ENCODE measurements at places on chromosomes 12 and 14.
A peak's percentile ranks its signal among the peaks of the same experiment; 100 is the strongest.

DNA sequence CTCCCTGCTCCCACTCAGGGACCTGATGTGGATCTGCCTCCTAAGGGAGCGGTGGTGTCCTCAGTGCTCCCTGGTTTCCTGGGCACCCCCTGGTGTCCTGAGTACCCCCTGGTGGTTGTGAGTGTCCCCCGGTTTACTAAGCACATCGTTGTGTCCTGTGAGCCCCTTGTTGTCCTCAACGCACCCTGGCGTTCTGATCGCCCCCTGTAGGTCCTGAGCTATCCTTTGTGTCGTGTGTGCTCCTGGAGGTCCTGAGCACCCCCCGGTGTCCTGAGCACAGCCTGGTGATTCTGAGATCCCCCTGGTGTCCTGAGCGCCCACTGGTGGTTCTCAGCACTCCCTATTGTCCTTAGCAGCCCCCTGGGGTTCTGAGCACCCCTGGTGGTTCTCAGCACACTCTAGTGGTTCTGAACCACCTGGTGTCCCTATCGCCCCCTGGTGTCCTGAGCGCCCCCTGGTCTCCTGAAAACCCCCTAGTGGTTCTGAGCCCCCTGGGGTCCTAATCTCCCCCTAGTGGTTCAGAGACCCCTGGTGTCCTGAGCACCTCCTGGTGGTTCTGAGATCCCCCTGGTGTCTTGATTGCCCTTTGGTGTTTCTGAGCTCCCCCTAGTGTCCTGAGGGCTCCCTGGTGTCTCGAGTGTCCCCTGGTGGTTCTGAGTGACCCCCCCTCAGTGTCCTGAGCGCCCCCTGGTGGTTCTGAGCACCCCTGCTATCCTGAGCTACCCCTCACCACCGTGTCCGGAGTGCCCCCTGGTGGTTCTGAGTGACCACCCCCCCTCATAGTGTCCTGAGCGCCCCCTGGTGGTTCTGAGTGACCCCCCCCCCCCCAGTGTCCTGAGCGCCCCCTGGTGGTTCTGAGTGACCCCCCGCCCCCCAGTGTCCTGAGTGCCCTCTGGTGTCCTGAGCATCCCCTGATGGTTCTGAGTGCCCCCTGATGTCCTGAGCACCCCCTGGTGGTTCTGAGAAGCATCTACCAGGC lies 615.1 kb downstream of the TMEM121 start:
- no peak for DNase-seq

GRCh38 chr14:90487462-90487861 lies 90.6 kb downstream of the CALM1 start:
- DNase-seq: no peak

- DNase-seq: no peak
Measured at GRCh38 chr12:96502477-96502876, 13.1 kb downstream of the CFAP54 start.

- DNase-seq: no peak
Measured at GRCh38 chr12:13171921-13172859, 24.3 kb upstream of the EMP1 start.

GRCh38 chr12:39587225-39587624 lies 32.4 kb downstream of the ABCD2 start:
- no peak for DNase-seq

- DNase-seq: no peak
Measured at GRCh38 chr14:77039285-77040058, 11.0 kb upstream of the IRF2BPL start.

DNA sequence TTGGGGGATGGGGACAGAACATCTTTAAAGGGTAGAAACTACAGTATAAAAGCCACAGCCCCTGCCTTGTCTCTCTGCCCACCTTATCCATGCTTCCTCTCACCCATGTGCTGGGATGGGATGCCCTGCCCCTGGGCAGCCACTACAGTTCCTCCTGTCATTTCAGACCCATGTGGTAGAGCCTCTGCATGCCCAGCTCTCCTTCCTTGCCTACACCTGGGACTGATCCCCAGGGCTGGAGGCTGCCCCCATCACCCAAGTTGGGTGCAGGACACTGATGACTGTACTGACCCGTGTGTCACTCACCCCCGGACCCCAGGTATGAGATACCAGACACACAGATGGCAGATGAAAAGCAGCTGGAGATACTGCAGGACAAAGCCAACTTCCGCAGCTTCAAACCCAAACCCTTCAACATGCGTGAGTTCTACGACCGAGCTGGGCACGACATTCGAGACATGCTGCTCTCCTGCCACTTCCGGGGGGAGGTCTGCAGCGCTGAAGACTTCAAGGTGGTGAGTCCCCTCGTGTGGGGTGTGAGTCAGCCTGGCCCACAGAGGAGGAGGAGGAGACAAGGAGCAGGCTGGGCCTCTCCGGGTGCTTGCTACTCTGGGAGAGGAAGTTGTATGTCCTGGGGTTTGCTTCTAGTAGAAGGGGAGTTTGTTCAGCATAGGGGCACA lies 2.2 kb downstream of the ASIC1 start:
- DNase-seq: no peak

GRCh38 chr14:56798447-56799342 lies 11.6 kb downstream of the OTX2 start:
- DNase-seq: no peak

DNA sequence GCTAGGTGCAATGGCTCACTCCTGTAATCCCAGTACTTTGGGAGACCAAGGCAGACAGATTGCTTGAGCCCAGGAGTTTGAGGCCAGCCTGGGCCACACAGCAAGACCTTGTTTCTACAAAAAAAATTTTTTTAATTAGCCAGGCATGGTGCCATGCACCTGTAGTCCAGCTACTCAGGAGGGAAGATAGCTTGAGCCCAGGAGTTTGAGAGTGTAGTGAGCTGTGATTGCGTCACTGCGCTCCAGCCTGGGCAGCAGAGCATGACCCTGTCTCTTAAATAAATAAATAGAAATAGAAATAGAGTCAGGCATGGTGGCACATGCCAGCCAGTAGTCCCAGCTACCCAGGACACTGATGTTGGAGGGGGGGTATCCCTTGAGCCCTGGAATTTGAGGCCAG lies 36.7 kb upstream of the CLIP1 start:
- no peak for DNase-seq

GRCh38 chr14:101249676-101250036 lies 311.6 kb upstream of the DIO3 start:
- no peak for DNase-seq

DNA sequence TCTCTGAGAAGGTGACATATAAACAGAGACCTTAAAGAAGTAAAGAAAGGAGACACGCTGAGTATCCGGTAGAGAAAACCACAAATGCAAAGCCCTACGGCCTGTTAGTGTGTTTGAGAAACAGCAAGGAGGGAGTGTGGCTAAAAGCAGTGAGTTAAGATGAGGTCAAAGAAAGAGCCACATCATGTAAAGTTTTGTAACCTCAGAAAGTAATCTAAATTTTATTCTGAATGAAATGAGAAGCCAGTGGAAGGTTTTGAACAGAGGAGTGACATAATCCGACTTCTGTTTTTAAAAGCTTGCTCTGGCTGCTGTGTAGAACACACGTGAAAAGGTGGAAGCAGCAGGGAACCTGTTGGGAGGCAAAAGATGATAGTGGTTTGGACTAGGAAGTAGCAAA lies 32.6 kb downstream of the PPP2R5E start:
- DNase-seq: no peak

- DNase-seq: no peak
Measured at GRCh38 chr12:58905422-58905821, 14.9 kb downstream of the LRIG3 start.

DNA sequence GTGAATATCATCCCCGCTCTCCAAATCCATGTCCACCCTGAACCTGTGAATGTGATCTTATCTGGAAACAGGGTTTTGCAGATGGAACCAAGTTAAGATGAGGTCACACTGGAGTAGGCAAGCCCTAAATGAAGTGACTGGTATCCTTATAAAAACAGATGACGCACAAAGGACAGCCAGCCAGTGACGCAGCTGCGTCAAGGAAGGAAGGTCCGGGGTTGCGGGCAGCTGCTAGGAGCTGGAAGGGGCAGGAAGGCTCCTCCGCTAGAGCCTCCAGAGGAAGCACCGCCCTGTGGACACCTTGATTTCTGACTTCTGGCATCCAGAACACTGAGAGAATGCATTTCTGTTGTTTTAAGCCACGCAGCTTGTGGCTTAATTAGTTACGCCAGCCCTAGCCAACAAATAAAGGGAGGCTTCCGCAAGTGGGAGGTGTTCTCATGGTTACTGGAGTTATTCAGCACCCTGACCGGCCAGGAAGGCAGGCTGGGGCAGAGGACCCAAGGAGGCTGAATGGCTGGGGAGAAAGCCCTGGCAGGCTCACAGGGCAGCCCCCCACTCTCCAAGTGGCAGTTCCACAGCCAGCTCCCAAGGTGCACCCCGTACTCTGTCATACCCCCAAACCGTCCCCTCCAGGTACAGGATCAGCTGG lies 127.6 kb upstream of the NCOR2 start:
- no peak for DNase-seq

DNA sequence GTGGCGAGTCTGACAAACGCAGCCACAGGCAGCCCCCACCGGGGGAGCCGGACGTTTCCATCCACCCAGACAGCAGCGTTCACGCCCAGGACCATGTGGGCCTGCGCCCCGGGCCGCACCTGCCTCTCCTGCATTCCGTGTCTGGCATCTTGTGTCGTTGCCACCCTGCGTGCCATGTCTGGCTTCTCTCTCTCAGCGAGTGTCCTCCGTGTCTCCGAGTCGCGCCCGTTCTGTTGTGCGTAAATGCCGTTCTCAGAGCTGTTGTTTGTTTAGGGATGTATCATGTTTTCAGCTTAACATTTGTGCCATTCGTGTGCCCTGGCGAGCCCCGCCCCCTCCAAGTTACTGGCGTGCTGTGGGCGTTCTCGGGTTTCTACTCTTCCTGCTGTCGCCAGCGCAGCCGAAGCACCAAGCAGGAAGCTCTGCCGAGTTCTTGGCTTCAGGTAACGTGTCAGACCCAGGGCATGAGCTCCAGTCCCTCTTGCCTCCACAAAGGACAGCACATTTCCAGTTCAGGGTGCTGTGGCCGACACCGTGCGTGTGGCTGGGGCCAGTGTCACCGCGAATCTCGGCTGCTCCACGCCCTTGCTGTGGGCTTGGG lies 34.6 kb downstream of the NOC4L start:
- peak; percentile 69 for DNase-seq

DNA sequence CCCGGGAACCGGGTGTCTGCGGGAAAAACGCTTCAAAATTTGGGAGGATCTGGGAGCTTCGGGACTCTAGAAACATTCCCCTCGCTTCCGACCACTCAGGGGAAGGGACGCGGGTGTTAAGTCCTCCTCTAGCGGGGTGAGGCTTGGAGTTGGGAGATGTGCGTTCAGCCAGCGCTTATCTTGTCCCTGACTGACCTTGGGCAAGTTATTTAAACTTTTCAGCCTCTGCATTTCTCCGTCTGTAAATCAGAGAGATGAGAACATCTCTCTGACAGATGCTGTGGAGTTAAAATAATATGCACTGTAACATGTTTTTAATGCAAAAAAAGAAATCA lies 76.9 kb upstream of the ANO4 start:
- no peak for DNase-seq

DNA sequence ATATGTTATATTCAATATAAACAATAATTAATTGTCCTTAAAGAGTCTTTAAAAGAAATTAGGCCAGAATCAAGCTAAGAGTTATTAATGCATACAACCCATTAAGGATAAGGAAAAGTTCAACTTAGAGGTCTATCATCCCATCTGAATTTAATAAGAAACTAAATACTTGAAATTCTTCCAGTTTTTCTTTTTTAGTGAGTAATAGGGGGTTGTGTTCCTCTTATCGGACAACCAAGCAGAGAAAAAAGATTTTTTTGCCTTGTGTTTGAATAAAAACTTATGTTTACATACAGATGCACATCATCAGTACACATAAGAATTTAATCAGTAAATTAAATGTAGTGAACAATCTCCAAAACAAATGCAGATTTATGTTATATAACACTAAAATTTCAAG lies 32.5 kb downstream of the PAWR start:
- no peak for DNase-seq

- DNase-seq: no peak
Measured at GRCh38 chr12:19035536-19035935, 94.0 kb upstream of the PLEKHA5 start.

DNA sequence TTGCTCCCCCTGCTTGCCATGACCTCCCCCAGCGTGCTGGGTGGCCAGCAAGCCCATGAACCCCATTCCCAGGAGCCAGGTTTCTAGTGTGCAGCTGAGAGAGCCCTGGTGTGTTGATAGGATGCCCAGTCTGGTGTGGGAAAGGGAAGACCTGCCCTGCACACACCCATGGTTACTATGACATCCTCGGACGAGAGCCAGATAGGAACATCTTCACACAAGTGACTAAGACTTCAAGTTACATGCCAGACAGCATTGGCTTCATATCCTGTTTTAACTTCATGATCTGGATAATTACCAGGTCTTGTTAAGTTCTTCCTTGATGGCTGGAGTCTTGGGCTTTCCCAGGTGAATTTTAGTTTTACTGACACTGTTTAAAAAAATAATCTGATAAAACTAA lies 196.6 kb upstream of the EGLN3 start:
- no peak for DNase-seq

DNA sequence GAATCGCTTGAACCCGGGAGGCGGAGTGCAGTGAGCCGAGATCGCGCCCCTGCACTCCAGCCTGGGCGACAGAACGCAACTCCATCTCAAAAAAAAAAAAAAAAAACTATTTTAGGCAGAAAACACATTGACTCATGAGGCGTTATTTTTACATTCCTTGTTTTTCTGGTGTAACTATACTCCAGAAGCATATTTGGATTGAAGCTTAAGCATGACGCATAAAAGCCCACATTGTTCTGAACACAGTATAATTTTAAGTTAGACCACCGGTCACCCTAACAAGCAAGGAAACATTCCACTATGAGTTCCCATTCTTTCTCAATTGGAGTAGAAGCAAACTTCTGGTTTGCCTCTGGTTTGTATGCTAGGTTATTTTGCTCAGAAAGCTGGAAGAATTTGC lies 173.0 kb downstream of the MYRFL start:
- DNase-seq: no peak

DNA sequence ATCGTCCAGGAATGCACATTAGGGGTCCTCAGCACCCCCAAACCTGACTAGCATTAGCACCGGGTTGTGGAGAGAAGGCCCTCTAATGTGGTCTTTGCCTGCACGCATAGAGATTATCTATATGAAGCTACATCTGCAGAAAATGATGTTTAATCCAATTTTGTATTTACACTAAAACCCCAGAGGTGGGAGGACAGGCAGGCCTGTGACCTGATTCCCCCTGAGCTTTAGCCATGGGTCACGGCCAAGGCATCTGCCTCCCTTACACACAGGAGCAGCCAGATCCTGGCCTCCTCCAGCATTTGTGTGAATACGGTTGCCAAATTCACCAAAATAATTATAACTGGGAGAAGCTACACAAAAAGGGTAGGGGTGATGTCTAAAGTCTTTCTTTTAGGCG lies 7.0 kb downstream of the APOLD1 start:
- no peak for DNase-seq

- no peak for DNase-seq
Measured at GRCh38 chr12:30417697-30418231, 277.9 kb downstream of the IPO8 start.

DNA sequence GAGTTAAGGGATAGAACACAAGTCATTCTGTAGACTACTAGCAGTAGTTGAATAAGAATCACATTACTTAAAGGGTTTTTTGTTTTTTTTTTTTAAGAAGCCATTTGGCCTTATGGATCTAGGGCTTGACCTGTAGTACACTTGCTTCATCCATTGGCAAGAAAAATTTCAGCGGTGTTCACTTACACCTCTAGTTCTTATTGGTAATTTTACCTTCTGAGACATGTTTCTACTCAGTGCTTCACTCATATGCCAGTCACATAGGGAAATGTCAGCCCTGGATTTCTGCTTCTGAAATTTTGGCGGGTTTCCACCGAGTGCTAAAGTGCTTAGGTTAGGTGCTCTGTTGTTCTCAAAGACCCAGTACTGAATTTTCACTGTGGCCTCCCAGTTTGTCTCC lies 72.9 kb downstream of the FRMD6 start:
- DNase-seq: no peak

GRCh38 chr12:31226639-31227038 lies 99.3 kb downstream of the SINHCAF start:
- DNase-seq: no peak

Measured in NCI-H2107 (cell line).